GM04503 (cell line): ENCODE measurements at places on chromosomes 2 and 18.
A peak's percentile ranks its signal among the peaks of the same experiment; 100 is the strongest.

GRCh38 chr2:23380562-23381065 lies 4.4 kb upstream of the KLHL29 start:
- no peak for DNase-seq

- DNase-seq = no peak
These were observed 208.2 kb upstream of the CHAC2 start for GRCh38 chr2:53559302-53559966.

- no peak for DNase-seq
These were observed 25.6 kb upstream of the CXXC1 start for GRCh38 chr18:50313031-50313607.

DNA sequence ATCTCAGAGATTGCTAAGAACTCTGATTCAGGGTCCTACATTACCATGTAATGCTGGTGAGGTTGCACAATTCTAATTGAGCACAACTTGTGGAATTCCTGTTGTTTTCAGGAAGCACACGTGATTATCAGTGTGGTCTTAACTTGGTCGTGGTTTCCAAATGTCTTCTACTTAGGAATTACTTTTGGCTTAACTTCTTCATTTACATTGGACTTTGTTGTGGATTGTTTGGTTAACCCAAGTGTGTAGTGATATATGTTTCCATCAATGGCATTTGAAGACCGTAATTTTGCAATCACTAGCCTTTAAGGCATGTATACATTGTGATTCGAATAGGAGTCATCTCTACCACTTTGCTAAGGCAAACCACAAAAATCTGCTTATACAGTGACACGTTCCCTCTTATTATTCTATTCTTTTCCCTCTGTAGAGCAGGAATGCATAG lies 373.3 kb downstream of the IRS1 start:
- DNase-seq = peak; percentile 62

GRCh38 chr18:47730795-47731194 lies 199.7 kb downstream of the SMAD2 start:
- peak; percentile 1 for DNase-seq

- no peak for DNase-seq
These were observed 65.3 kb downstream of the BIRC6 start for GRCh38 chr2:32422133-32422532.

DNA sequence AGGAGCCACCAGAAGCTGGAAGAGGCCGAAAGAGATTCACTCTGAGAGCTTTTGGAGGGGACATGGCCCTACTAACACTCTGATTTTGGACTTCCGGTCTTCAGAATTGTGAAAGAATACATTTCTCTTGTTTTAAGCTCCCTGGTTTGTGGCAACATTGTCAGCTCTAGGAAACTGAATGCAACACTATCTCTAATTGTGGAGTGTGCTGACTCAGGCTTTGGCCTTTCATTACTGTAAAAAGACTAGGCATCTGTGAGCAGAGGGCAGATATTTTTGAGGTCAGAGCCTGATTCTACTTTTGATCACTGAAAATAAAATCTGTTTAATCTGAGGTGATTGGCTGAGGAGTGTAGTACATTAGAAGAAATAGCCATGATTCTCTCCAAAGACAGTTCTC lies 185.4 kb upstream of the FAM98A start:
- no peak for DNase-seq

DNA sequence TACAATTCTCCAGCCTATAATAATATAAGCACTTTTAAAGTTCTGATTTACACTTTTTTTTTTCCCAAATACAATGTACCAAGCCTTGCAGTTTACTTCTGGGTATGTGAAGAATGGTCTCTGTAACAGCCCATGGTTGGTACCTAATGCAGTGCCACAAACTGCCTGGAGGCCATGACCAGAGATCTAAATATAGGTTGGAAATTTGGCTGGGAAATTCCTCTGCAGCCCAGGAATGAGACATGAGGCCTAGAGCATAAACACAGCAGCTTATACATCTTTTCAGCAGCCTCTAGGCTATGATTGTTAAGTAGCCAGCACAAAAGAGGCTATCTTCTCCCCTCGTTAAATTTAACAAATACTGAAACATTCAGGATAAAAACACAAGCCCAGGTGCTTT lies 432.0 kb upstream of the FAM98A start:
- no peak for DNase-seq

GRCh38 chr2:109148117-109148746 lies 19.2 kb downstream of the SH3RF3 start:
- no peak for DNase-seq
